ENCODE measurements at places on chromosomes 2 and 18.
A peak's percentile ranks its signal among the peaks of the same experiment; 100 is the strongest.

DNA sequence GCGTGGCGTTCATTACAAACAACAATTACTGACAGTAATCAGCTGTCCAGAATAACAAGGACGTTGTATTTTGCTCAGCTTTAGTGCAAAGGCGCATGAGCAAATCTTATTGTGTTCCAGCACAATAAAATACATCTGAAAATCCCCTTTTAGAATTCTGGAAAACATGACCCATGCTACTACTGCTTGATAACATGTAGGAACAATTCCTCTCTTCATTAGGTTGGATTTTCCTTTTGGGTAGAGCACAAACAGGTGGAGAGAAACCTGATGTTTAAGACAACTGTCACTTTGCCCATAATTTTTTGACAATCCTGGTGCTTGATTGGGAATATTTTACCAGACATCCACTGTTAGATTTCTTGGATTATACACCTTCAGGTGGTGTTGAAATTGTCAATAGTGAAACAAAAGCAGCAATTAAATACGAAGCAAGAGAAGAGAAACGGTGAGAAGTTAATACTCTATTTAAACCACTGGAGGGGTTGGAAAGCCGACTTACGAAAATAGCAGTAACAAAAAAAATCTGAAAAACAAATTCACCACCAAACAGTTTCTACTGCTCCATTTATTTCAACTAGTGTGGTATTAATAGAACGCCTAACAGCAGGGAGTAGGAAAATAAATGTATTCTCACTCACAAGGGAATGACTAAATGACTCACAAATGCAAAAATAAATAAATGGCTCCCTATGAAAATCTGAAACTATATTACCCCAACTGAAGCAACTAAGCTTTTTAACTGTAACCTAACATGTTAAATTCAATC, 102.7 kb downstream of the CPO start:
- DNase-seq: no peak

- no peak for DNase-seq
These were observed 46.0 kb upstream of the MTIF2 start for GRCh38 chr2:55314985-55315384.

DNA sequence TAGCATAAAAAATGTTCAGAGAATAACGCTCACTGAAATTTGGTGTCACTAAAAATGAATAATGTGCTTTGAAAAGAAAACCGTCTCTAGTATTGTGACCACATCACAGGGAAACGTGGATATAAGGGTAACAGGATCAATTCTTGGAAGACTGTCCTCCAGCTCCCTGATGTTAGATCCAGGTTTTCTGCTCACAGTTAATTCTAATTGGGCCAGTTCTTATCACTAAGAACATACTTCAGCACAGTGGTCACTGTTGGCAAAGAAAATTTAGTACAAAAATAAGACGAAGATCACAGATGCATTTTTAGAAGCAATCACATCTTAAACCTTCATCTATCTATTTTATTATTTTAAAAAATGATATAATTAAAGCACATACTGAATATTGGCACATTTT, 57.0 kb upstream of the CD226 start:
- DNase-seq: no peak

DNA sequence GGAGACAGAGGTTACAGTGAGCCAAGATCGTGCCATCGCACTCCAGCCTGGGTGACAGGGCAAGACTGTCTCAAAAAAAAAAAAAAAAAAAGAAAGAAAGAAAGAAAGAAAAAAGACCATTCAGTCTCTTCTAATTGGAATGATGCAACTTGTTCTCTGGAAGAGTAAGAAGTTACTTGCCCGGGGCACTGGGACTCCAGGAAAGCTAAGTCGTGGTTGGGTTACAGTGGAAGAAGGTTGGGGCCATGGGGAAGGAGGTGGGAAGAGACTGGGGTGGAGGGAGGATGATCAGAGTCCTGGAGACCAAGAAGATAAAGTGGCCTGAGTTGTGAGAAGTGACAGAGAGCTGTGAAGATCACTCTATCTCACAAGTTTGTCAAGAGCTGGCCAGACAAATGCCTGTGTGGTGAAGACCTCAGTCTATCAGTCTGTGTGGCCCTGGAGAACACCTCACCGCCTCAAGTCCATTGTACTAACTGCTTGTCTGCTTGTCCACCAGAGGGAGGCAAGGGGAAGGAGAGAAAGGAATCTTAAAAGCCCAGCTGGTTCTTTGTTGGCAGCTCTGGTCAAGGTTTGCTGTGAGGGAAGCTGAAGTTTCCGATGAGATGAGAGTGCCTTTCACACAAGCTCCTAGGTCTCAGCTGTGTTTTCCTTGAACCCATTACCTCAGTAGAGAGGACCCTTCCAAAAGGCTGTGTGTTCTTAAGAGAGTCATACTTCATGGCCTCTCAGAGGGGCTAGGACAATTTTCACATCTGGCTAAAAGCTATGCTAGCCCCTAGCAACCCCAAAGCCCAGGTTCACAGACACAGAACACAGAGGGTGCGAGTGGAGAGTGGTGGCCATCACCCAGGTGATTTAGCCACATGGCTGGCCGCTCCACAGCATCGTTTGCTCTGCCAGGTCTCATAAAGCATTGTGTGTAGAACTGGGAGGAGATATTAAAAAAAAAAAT, 72.0 kb upstream of the TMEM178A start:
- peak; percentile 80 for DNase-seq

GRCh38 chr2:43482961-43483360, 112.9 kb downstream of the THADA start:
- DNase-seq: no peak

DNA sequence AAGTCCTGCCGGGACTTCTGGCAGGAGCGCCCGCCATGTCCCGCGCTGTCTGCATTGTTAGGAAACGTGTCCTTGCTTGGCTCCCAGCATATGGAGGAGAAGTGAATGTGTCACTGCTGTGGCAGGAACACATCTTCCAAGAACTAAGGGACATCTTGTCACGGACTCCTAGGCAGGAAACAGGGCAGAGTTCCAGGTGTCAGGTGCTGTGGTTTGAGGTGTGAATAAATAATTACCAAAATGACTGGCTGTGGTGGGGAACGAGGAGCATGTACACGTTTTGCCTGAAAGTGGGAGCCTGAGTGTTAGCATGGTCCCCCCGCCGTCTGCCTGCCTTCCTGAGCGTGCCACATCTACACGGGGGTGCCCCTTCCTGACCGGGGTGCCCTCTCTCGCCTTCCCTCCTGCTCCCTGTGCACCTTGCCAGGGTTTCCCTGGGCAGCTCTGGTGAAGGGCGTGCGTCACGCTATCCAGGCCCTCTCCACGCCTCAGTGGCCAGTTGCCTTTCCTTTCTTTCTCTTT, 237.5 kb downstream of the LDLRAD4 start:
- no peak for DNase-seq
